ENCODE measurements at places on chromosomes 5 and 9. TPM values are rescaled to one million over a fixed set of nuclear protein-coding genes. Genes with fewer than 3 reads are reported as not detected.

DNA sequence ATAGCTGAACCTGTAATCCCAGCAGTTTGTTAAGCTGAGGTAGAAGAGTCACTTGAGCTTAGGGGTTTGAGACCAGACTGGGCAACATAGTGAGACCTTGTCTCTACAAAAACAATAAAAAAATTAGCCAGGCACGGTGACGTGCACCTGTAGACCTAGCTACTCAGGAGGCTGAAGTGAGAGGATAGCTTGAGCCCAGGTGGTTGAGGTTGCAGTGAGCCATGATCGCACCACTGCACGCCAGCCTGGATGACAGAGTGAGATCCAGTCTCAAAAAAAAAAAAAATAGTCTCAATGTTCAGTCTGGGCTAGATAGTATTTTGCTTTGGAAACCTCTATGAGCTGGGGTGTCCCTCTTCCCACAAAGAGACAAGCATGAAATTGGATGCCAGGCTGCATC, 51.9 kb upstream of the IQGAP2 start:
- H3K36me3 ChIP-seq, result no peaks in the 10 kb centered on the region
- H3K27me3 ChIP-seq, result no peaks in the 10 kb centered on the region
- no peak overlapping the region for H3K27ac ChIP-seq

PRELID2 gene
- total RNA-seq, result not detected

DNA sequence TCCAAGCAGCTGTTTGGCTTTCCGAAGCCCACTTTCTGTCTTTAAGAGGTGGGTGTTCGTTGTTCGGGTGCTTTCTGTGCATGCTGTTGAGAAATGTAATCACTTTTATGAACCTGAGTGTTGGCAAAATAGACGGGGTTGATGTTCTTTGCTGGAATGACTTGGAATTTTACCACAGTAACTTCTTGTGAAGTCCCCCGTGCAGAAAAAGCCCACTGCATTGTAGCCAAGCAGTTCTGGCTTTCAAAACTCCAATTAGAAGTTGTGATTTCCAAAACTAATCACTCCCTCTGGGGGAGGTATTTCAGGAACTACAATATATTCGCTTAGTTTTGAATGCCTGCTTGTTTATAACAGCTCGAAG, 111.1 kb downstream of the PAM start:
- peak overlapping the region; percentile 81 for H3K27ac ChIP-seq
- peak overlapping the region; percentile 71 for H3K4me3 ChIP-seq
- no peaks in the 10 kb centered on the region for H3K4me1 ChIP-seq
- H3K36me3 ChIP-seq, result 0 out of 2 replicates have a peak, but pooled peaks cover 3% of the 10 kb centered on the region
- no peak for DNase-seq

- H3K4me1 ChIP-seq, result no peaks in the 10 kb centered on the region
- no peak for DNase-seq
- no peak overlapping the region for H3K27ac ChIP-seq
- H3K4me3 ChIP-seq, result no peak overlapping the region
- H3K36me3 ChIP-seq, result no peaks in the 10 kb centered on the region
- H3K27me3 ChIP-seq, result no peaks in the 10 kb centered on the region
These were observed 4.3 kb upstream of the IFNK start for GRCh38 chr9:27519466-27520465.

DNA sequence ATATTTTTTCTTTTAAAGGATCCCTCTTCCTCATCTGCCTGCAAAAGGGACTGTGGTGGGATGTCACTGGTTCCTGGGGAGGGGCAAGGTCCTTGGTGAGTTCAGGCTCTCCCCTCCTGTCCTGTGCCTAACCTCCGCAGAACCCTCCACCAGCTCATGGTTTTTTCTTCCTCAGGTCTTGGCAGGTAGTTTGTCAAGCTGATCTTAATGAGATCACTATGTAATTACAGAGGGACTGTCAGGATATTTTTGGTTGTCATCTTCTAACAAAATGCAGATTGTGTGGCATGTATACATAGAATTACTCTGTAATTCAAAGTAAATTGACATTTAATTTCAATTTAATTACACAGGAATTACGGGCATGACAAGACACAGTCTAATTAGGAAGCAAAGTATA, 150.3 kb upstream of the SEMA6A start:
- DNase-seq, result no peak
- no peaks in the 10 kb centered on the region for H3K27me3 ChIP-seq
- H3K36me3 ChIP-seq, result no peaks in the 10 kb centered on the region
- H3K4me3 ChIP-seq, result no peak overlapping the region
- H3K27ac ChIP-seq, result no peak overlapping the region

DNA sequence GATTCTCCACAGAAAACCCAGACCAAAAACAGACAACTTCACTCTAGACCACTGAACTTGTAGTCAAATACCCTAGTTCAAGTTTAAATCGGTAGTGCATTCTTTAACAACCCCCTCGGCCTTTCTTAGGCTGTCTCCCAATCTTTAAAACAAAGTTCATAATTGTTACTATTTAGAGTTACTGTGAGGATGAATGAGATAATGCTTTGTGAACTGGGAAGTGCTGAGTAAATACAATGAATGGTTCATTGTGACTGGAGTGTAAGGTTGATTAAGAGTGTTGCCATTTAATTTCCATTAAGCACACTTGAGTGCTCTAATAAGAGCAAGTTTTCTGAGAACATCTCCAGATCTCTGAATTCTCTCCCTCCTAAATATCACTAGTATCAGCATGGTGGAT, 228.8 kb upstream of the PIK3R1 start:
- no peak overlapping the region for H3K4me3 ChIP-seq
- no peak for DNase-seq
- H3K27me3 ChIP-seq, result no peaks in the 10 kb centered on the region
- H3K4me1 ChIP-seq, result no peaks in the 10 kb centered on the region
- H3K27ac ChIP-seq, result no peak overlapping the region
- H3K36me3 ChIP-seq, result no peaks in the 10 kb centered on the region

- H3K4me3 ChIP-seq, result no peak overlapping the region
- no peaks in the 10 kb centered on the region for H3K4me1 ChIP-seq
- DNase-seq, result peak; percentile 30
- H3K27ac ChIP-seq, result no peak overlapping the region
These were observed 731.5 kb upstream of the CDH9 start for GRCh38 chr5:27769748-27770402.

DNA sequence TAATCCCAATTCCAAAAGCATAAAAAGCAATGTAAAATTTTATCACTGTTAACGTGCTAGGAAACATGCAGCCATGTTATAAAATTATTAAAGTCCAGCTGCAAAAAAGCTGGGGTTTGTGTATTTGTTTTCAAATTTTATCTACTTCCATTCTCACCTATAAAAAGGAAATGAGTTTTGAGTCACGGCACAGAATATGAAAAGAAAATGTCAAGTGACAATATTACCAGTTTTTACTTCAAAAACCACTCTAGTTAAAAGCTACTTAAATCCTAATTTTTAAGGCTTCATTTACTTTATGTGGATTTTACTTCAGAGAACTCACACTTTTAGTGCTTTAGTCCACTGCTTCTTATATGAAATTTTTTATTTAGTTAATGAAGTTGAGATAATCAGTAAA, 72.7 kb upstream of the IFNE start:
- no peaks in the 10 kb centered on the region for H3K4me1 ChIP-seq
- no peak overlapping the region for H3K27ac ChIP-seq
- H3K27me3 ChIP-seq, result no peaks in the 10 kb centered on the region
- no peak for DNase-seq
- no peak overlapping the region for H3K4me3 ChIP-seq

Data from SJCRH30 (cell line).